ENCODE measurements at places on chromosomes 11 and 22.

GRCh38 chr11:64936539-64936938 is 846 bp upstream of the GPHA2 start:
- no peak for DNase-seq

DNA sequence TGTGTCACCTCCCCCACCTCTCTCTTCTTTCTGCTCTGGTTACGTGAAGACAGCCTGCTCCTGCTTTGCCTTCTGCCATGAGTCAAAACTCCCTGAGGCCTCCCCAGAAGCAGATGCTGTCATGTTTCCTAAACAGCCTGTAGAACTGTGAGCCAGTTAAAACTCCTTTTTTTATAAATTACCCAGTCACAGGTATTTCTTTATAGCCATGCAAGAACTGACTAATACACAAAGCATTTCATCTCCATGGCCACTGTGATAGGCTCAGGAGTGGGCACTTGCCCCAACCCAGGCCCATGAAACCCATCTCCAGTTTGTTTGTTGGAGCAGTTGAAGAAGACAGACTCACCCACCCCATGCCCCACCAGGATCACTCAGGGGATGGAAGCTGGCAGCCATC is 253.3 kb upstream of the ISX start:
- DNase-seq = no peak

- DNase-seq = no peak
Observed at GRCh38 chr11:36751335-36751781, 153.3 kb upstream of the RAG2 start.

DNA sequence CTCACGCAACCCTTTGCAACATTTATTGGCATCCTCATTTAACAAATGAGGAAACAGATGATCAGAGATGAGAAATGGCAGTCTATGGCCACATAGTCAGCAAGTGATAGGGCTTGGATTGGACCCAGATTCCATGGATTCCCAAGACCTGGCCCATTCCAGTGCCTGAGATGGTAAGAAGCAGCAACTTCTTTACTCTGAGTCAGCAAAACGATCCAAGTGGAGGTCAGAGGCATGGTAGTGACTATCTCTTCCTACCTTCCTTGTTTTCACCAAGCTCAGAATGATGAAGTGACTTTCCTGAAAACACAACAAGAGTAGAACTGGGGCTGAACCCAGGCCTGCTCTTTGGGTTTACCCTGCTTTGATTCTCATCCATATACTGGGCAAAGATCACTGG is 293.1 kb downstream of the TENM4 start:
- no peak for DNase-seq

GRCh38 chr11:109856928-109857327 is 236.3 kb upstream of the ZC3H12C start:
- no peak for DNase-seq

DNA sequence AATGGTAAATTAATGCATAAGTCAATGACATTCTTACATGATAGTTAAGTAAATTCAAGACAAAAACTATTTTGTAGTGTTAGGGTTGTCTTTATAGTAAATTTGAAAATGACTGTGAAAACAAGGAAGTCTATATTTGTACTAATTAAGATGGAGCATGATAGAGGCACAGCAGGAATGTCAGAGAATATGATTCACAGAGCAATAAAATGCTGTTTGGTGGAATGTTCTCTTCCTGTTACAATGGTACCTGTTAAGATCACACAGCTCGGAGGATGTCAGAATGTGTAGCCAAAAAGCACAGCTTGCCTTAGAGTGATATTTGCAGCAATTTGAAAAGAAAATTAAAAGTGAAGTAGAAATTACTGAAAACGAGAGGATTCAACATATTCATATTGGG is 2339.7 kb upstream of the RAG2 start:
- DNase-seq = no peak

GRCh38 chr11:95337175-95337957 is 106.4 kb upstream of the SESN3 start:
- DNase-seq = peak; percentile 14

- no peak for DNase-seq
Observed at GRCh38 chr22:31279327-31279669, 13.0 kb downstream of the PIK3IP1 start.

DNA sequence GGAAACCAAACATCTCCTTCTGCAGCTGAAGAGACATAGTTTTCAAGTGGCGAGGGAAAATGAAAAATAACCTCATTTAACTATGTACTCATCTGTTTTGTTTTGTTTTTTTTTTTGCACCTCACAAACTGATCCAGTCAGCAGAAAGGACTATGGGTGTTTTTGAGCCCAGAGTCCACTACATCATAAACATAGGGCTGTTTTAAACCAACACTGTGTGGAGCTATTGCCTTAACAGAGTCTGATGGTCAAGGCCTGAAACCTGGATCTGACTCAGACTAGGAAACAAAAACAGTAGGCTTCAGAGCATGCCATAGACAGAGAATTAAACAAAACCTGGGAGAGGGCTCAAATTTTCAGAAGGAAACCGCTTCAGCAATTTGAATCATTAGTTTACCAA is 99.3 kb upstream of the FSHB start:
- no peak for DNase-seq

GRCh38 chr11:132427611-132428010 is 1057.2 kb downstream of the NTM start:
- no peak for DNase-seq

- DNase-seq = no peak
Observed at GRCh38 chr11:106021181-106021966, 666 bp downstream of the MSANTD4 start.

GRCh38 chr11:113695207-113695606 is 10.9 kb downstream of the TMPRSS5 start:
- DNase-seq = no peak

- no peak for DNase-seq
Observed at GRCh38 chr22:19546680-19547079, 22.5 kb upstream of the CLDN5 start.

- no peak for DNase-seq
Observed at GRCh38 chr11:101686514-101686913, 102.7 kb upstream of the TRPC6 start.

- DNase-seq = no peak
Observed at GRCh38 chr11:123628936-123629683, 25.3 kb downstream of the SCN3B start.

- DNase-seq = no peak
Observed at GRCh38 chr11:83827940-83828554, 541.9 kb upstream of the CCDC90B start.

DNA sequence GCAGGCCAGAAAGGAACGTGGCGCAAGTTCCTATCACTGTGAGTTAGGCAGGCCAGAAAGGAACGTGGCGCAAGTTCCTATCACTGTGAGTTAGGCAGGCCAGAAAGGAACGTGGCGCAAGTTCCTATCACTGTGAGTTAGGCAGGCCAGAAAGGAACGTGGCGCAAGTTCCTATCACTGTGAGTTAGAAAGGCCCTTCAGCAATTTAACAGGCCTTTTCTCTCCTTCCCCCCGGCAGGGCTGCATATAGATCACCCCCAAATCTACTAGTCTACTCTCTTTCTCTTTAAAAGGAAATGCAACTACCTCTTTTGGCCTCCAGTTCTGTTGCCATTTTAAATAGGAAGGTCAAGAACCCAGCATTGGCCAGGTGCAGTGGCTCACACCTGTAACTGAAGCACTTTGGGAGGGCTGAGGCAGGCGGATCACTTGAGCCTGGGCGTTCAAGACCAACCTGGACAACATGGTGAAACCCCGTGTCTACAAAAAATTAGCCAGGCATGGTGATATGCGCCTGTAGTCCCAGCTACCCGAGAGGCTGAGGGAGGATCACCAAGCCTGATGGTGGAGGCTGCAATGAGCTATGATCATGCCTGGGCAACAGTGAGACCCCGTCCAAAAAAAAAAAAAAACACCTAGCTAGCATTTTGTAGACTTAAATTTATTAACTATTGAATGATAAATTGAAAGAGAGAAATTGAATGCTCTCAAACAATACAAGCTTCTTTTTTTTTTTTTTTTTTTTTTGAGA is 14.9 kb downstream of the FAM118B start:
- no peak for DNase-seq

DNA sequence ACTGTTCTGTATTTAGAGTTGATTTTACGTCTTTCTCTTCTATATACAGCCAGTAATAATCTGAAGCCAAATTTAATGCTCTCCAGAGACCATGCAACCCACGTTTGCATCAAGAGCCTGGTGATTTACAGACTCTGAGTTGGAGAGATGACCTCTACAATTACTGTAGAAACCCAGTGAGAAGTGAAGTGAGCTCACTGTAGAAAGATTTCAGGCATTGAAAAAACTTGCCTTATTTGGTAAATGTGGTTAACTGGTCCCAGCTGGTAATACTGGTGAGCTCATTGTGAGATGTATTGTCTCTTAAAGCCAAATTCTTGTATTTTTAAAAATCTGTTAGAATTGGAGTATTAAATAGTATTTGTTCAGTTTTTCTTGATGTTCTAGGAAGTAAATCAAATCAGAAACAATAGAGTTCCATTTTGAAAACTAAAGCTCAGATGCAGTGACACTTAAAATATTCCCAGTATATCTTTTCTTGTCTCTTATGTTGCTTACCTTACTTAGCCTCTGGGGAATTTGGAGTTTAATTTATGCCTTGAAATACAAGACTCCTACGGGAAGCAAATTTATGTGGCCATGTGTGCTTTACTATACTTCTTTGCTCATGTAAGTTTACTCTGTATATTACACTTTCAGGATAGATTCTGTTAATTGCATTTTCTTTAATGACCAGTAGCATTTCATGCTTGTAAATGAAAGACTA is 189.9 kb downstream of the ARHGAP42 start:
- no peak for DNase-seq

DNA sequence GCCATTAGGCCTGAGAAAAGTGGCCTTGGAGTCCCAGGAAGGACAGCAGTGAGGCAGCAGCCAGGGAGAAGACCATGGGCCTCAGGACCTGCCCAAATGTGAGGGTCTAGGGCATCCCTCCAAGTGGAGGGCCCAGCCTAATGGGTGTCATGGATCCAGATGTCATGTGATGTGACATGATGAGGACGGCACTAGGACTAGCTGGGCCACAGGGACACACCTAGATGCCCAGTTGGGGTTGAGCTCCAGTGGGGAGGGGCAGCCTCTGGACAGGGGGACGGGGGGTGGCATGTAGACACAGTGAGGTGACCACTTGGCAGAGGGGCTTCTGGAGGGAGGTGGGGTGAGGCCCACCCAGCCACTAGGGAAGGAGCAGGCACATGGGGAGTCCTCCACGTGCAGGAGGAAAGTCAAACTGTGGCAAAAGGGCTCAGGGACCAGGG is 5.4 kb downstream of the SCARF2 start:
- no peak for DNase-seq

DNA sequence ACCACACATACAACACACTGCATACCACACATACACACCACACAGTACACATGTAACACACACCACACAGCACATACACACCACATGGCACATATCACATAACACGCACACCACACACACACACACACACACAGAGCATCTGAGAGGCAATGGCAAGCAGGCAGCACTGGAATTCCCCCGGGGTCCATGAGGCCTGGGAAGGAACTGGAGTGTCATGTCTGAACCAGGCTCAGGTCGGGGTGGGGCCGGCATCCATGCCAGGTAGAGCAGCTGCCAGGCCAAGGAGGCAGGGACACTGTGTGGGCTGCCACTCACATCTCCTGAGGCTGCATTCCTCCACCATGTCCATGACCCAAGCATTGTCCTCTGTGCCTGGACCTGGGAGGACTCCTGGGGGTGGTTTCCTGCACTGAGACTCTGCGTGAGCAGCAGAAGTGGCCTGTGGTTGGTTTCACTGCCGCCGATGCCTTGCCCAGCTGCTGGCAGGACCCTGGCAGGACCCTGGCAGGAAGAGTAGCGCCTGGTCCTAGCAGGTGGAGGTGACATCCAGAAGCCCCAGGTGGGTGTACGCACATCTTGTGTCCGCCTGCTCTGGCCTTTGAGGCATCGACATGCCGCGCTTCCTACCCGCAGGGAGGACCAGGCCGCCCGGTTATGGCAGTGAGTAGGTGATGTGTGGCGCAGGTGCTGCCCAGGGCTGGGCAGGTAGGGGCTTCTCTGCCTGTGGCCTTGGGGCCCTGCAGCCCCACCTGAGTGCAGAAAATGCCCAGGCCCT is 1280.4 kb downstream of the TBC1D22A start:
- DNase-seq = no peak

GRCh38 chr11:7636350-7636749 is 37.0 kb downstream of the CYB5R2 start:
- DNase-seq = no peak

DNA sequence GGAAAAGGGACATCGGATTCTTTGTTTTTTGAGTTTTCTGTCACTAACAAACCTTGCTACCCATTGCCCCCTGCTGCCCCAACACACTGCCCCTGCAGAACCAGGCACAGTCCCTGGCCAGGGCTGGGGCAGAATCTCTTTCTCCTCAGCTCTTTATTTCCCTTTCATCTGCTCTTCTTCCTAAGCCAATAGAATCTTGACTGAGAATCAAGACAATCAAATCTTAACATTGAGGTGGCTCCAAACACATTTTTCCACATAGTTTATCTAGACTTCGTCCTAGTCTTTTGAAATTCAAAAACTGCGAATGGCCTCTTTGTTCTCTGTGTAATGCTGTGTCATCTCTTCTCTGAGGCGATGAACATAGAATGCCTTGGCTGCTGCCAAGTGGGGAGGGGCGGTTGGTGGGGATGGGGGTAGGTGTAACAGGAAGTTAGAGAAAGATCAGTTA is 16.1 kb upstream of the NTM start:
- DNase-seq = no peak

DNA sequence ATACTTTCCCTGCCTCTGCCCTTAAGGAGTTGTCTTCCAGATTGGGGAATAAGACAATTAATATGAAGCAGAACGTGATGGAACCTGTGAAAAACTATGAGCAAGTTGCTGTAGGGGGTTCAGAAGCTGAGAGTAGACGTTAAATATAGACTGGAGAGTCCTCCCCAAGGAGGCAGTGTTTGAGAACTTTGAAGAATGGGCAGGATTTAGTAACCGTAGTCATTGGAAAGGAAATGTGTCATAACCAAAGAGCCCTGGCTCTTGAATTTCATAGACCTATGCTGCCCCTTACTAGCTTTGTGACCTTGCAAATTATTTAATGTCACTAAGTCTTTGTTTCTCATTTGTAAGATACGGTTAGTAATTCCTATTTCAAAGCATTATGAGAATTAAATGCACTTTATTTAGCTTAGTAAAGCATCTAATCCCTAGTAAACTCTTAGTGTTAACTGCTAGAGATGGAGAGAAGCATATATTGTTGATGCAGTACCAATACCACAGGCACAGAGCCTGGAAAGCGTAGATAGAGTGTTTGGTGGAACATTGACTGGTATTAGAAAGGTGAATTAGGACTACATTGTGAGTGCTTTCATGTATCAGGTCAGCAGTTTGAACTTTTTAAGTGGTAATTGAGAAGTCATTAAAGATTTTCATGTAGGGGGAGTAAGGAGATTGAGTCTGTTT is 54.1 kb downstream of the MCAM start:
- no peak for DNase-seq

- no peak for DNase-seq
Observed at GRCh38 chr11:45285930-45286632, at the start of gene SYT13. SYT13 (minus strand) TSS chr11:45286341; CDS start chr11:45286207, 134 bp downstream.

Data from activated CD4-positive, alpha-beta T cell treated with anti-CD3 and anti-CD28 coated beads, Interleukin-2, amount 50 U/mL, for 1 hour (primary cell).